ENCODE measurements at places on chromosomes 12 and 14.
A peak's percentile ranks its signal among the peaks of the same experiment; 100 is the strongest.

DNA sequence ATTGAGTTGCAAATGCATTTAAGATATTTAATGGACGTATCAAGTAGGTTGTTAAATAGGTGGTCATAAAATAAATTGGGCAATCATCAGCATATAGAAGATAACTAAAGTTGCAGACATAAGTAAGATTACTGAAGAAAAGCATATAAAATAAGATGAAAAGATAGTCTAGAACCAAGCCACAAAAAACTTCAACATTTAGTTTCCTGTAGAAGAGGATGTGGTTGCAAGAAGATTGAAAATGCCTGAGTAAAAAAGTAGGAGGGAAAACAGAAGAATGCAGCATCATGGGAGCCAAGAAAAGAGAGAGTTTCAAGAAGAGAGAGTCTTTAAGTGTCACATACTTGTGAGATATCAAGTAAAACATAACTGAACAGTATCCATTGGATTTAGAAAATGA, 17.6 kb upstream of the SLC16A7 start:
- no peak for DNase-seq

GRCh38 chr12:74171478-74171909, 366.1 kb upstream of the ATXN7L3B start:
- DNase-seq = no peak

DNA sequence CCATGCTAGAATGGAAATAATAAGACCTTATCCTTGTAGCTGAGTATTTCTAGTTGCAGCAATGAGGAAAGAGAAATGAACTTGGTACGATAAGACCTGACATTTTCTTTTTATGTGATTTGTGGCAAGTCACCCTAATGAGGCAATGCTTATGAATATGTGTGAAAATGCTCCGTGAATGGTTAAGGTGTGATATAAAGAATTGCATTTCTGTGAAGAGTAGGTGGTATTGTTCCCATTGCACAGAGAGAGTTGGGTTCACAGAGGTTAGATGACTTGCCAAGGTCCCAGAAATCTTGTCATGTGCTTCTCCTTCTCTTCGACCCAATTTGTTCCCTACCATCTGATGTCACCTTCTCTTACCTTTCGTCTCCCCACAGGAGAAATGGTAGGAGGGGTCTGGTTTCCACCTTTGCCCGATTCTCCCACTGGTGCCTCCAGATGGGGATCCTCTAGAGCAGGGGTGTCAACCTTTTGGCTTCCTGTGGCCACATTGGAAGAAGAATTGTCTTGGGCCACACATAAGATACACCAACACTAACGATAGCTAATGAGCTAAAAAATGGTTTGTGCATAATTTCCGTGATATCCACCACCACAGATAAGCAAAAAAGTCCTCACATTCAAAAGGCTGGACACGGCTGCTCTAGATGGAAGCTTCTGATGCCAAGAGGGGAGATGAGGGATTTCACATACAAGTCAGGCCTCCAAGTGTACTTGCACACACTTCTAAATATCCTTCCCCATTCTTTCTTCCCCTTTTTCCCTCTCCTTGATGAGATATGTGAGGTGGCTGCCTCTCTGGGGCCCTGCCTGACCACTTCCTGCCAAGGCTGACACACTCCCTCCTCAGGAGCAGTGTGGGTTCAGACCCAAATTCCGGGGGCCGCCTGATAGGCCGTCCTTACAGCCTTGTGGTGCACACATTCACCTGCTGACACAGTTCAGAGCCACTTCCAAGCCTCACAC, 96.1 kb downstream of the PLXNC1 start:
- peak; percentile 51 for DNase-seq

GRCh38 chr14:81169711-81170103, 51.1 kb downstream of the GTF2A1 start:
- no peak for DNase-seq

DNA sequence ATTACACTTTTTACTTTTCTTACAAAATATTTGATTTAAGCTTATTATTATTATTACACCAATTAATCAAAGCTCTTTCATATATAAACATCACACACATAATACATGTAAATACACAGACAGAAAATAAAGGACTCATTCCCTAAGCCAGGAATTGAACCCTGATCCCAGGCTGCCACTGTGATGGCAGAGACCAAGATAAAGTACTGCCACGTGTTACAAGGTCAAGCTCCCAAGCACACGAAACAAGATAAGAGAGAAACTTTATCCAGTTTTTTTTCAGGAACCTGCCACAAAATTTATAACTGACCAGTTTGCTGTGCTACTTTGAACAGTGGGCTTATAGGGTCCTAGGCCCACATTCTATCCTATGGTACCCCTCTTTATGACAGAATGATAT, 111.3 kb downstream of the EML1 start:
- DNase-seq = no peak

GRCh38 chr12:101876322-101876860, 989 bp upstream of the DRAM1 start:
- no peak for DNase-seq

DNA sequence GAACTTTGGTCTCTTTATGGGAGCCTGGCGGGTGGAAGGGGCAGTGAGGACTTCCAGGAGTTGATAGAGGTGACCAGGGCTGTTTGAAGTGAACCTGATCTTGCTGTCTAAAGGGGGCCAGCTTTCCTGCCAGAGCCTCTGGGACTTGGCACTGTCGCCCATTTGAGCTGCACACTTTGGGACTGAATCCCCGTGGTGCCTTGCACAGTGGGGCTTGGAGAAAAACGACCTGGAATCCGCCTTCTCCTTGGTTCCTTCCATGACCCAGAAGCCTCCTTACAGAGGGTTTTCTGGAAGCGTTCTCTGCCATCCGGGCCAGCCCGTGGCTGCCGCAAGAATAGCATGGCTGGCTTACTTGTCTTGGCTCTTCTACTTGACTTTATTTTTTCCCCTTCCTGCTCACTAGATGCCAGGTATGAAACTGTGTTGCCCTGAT, 2.0 kb downstream of the RFLNA start:
- DNase-seq = no peak

DNA sequence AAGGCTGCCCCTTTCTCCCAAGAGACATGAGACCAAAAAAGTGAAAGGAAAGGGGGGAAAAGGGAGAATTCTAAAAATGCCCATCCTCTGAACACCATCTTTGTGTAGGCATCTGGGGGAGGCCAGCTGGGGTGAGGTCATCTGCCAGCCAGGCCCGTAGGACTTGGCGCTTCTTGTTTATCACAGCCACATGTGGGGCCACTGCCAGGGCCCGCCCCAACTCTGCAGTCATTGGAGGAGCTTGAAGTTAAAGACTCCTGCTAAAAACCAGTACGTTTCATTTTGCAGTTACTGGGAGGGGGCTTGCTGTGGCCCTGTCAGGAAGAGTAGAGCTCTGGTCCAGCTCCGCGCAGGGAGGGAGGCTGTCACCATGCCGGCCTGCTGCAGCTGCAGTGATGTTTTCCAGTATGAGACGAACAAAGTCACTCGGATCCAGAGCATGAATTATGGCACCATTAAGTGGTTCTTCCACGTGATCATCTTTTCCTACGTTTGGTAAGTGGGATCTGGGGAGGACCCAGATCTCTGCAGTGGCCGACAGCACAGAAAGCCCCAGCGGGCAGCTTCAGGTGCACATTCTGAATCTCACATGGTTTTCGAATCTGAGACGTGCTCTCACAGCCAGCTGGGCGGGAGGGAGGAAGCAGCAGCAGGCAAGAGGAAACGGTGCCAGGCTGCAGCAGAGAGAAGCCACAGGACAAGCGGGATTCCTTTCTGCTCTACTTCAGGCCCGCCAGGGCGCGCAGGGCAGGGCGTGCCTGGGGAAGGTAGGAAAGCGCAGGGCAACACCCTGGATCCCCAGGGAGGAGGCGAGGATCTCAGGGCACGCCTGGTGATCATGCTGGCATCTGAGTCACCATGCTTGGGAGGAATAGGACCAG, at the start of gene P2RX7:
TSS of gene P2RX7 (plus strand) at position 276 of the 881 bp plus-strand sequence. CDS start at position 371, 95 bp downstream.
- DNase-seq = peak; percentile 43

GRCh38 chr12:127416796-127417195, 850.2 kb upstream of the TMEM132C start:
- DNase-seq = no peak

DNA sequence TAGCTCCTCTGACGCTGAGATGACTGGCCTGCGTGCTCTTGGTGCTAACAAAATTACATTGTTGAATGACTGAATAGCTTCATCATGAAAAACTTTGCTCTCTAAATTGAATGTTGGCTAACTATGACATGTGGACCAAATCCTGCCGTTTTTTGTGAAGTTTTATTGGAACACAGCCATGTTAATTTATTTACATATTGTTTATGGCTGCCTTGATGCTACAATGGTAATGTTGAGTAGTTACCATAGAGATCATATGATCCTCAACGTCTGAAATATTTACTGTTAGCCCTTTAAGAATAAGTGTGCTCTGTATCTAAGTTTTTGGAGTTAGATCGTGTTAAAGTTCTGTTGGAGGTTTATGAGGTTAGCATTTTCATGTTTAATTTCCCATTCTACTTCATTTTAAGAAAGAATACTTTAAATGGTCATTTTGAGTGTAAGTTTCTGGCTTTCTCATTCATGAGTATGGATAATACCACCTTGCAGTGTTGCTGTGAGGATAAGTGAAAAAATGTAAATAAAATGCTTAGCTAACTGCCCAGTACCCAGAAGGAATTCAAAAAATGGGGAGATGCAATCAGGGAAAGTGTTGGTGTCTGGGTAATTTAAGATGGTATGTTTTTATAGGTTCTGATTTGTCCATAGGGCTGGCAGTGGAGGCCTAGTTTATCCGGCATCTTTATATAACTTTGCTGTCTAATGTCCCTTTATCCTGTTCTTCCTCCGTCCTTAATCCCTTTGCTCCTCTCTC, 35.3 kb downstream of the NUBPL start:
- DNase-seq = no peak

DNA sequence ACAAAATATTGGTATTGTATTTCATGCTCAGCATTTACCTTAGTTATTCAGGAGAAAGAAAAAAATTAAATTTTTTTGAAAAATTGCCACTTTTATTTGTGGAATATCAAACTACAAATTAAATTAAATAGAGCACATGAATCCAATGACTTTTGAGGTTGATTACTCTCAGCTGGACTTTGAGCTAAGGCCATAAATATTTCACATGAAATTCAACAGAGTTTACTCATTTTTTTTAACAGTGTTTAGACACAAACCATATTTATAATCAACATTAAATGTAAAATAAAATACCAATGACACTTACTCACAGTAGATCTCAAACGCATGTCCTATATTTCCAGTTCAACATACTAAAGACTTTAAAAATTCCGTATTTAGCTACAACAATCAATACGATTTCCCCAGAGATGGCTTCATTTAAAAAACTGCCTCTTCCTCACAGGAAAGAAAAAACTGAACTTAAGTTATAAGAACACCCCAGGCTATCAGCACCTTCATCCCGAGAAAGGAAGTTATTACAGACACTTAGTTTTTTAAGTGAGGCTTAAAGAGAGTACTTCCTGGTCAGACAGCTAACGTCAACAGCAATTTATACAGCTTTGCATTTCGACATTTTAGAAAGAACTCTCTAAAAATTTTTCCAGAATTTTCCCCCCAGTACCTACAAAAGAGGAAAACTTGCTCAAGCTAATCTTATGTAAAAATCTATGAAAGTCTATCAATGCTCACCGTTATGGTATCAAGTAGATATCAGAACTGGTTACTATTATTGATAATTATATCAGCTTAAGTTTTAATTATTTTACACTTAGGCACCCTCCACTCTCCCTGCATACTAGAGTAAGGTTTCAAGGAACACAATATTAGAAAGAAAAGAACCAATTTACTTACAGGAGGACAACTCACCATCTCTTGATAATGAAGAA, 13.8 kb downstream of the TAOK3 start:
- no peak for DNase-seq

DNA sequence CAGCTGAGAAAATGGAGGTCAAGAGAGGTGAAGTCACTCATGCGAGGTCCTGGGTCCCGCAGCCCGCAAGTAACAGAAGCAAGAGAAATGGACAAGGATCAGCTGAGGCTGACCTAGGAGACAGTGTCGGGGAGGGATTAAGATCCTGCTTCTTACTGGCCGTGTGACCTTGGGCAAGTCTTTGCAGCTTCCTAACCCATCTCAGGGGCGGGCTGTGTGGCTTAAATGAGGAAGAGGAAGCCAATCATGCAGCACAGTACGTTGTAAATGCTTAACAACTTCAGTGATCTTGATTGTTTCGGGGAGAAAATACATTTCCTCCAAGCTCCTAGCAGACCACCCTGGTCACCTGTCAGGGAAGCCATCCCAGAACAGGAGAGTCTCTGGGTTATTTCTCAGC, 7.1 kb upstream of the PGF start:
- DNase-seq = no peak

- DNase-seq = no peak
These were observed 9.2 kb upstream of the ZNF385A start for GRCh38 chr12:54393743-54394142.

- no peak for DNase-seq
These were observed 463.2 kb upstream of the MGAT4C start for GRCh38 chr12:86719381-86719780.

DNA sequence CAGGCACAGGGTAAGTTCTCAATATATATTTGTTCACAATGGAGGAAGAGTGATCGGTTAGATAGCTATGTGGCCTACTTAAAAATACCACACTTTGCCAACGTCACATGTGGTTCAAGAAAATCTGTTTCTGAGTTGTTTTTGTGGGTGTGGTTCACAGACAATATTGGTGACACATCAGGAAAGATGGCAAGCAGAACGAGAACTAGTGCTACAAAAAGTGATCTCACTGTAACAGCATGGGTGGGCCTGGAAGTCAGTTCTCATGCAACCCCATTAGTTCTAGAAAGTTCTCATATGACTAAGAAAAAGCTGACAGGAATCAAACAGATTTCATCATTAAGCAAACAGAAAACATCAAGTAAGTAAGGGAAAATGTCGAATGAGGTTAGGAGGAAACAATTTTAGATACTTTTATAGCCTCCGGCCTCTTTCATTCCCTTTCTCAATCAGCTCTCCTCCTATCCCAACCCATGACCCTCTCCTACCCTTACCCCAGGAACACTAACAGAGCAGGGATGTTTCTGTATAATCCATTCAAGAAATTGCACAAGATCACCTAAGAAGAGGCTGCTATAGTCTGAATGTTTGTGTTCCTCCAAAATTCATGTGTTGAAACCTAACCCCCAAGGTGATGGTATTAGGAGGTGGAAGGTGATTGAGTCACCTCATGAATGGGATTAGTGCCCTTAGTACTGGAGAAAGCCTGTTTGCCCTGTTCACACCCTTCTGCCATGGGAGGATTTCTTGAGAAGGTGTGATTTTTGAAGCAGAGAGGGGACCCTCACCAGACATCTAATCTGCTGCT, 15.5 kb upstream of the NTN4 start:
- DNase-seq = no peak
